ENCODE measurements at places on chromosomes 4 and X.

- no peak for DNase-seq
These were observed 57.0 kb upstream of the GBA3 start for GRCh38 chr4:22635692-22636091.

GRCh38 chr4:43374216-43374751 is 481.8 kb downstream of the GRXCR1 start:
- DNase-seq, result no peak

DNA sequence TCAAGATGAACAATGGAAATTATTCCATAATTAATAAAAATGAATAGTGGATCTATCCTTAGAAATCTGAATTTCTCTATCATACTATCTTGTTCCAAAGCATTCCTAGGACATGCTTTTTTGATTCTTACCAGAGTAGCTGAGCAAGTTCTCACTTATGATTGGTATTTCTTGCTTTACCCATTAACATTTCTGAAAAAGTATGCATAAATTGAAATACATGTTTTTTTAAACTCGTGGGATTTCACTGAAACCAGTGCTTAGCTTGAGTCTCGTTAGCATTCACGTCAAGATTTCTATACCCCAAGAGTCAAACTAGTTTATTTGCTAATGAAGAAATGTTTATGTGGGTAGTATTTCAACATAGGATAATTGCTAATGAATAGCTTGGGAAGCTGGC is 89.0 kb downstream of the ELOVL6 start:
- DNase-seq, result no peak

GRCh38 chr4:2795893-2796848 is 3.3 kb downstream of the SH3BP2 start:
- DNase-seq, result peak; percentile 94

- no peak for DNase-seq
These were observed 112.1 kb downstream of the SORCS2 start for GRCh38 chr4:7304436-7304835.

DNA sequence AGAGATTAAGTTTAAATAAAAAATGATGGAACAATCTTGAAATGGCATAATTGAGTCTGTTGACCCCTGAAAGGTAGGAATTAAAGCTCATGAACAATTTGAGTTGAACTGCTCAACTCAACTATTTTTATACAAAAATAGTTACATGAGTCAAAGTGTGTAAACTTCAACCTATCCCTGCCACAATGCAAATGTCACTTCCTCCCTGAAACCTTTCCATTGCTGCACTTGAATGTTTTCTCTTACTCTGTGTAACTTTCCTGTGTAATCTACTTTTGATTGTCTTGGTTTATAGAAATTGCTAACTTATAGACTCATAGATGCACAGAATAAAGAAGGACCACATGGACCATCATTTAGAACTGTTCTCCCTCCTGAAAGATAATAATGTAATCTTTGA is 218.5 kb downstream of the GBA3 start:
- no peak for DNase-seq

- peak; percentile 57 for DNase-seq
These were observed 4.7 kb upstream of the NKX6-1 start for GRCh38 chr4:84503495-84504437.

DNA sequence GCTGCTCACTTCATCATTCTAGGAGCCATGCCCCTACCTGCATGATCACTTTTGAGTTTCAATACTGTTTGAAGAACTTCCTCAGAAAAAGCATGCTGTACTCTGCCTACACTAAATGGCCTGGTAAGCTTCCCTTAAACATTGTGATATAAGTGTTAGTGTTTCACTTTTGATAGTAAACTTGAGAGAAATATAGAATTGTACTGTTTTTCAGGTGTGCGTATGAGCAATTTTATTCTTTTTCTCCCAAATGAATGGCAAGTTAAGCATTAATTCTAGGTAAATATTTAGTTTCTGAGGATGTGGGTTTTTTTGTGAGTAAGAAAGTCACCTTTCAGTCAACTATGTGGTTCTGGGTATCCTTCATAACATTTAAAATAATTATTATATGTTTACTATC is 484.5 kb downstream of the IL15 start:
- no peak for DNase-seq

DNA sequence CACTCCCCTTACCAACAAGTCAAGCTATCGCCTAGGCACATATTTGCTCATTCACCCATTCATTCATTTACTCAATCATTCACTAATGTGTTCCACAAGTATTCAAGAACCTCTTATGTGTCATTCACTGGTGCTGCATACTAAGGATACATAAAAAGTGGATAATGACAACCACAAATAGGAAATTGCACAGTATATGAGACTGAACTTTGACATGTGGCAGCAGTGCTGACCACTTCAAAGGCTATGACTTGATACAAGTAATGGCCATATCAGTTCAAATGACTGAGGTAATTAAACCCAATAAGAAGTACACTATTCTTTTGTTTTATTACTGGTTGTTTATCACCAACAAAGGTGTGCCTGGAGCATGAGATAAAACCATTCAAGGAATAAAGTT is 282.5 kb downstream of the KLHL13 start:
- no peak for DNase-seq

DNA sequence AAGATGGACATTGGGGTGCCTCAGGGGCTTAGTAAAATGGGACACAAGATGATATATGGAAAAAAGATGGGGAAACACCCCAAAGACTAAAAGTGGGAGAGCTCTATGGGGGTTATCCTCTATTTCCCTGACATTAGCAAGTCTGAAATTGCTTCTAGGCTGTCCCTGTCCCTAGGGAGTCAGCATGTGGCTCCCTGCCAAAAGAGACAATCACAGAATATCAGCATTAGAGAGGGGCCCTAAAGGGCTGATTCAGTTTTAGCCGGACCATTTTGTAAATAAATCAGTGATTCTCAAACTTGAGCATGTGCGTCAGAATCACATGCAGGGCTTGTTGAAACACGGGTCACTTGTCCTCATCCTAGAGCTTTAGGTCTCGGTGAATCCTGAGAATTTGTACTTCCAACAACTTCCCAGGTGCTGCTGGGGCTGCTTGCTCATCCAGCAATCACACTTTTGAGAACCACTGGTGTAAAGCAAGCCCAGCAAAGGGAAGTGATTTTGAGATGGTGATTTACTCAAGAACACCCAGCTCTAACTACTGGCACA is 165.3 kb upstream of the DGKK start:
- DNase-seq, result no peak

- DNase-seq, result peak; percentile 72
These were observed 44.4 kb downstream of the SEL1L3 start for GRCh38 chr4:25818371-25818871.

DNA sequence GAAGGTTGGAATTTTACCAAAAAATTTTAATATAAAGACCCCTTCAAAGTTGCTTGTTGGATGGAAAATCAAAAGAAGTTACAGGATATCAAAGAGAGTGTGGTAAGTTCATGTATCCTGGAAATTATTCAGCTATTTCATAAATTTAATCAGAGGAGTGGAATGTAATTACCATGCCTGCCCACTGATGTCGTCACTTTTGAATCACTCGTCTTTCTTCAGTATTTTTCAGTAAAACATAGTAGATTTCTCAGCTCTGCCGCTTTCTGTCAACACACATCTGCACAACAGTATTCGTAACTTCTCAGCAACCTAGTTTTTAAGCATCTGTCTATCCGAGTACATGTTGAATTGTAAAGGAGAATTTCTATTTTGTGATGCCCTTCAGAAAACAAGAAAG is 2163.0 kb upstream of the AGA start:
- DNase-seq, result peak; percentile 19

Measured in EL (cell line).